ENCODE measurements at places on chromosomes 1 and 21. TPM values are rescaled to one million over a fixed set of nuclear protein-coding genes. Genes with fewer than 3 reads are reported as not detected.

DNA sequence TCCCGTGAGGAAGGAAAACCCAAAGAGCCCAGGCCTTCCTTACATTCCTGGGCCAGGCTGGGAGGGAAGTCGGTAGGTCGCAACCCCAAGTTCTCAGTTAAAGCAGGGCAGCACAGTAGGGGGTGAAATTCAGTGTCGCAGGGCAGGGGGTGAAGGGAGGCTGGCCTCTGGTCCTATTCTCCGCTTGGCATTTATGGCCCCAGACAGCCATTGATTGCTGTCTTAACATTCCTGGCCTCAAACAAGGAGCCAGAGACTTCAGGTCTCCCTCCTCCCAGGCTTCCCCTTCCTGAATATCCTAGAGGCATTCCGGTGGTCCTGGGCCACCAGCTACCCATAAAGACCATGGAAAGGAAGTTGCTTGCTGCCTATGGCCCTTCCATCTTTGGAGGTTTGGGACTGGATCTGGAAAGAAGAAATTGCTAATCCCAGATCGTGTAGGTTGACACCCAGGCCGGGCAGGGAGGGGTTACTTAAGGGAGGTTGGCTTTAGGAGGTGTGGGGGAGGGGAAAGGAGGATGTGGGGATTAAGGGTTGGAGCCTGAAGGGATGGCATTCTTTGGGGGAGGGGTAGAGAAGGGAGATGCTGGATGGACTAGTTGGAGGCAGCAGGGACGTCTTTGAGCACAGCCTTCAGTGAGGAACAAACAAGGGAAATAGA is 1.7 kb downstream of the LIN28A start:
- no peak for DNase-seq

DNA sequence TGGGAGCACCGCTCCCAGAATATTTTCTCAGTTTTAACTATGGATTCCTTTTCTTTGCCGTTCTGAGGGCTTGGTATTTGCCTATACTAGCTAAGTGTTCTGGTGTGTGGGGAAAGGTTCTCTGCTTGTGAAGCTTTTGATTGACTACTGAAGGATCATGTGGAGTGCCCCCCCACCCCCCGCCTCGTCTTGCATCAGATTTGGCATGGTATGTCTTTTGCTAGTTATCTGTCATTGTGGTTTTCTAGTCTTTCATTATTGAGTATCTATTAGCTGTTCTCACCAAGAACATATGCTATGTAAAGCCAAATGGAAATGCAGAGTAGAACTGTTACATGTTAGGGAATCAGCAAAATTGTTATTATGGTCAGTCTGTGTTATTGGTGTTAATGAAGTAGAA is 58.3 kb downstream of the MACF1 start:
- no peak for DNase-seq

TRPM2 gene
- total RNA-seq = 25.2 TPM

GRCh38 chr1:66266350-66266749 is 267.6 kb upstream of the SGIP1 start:
- no peak for DNase-seq

GRCh38 chr1:24557220-24557619 is 1.3 kb downstream of the NCMAP start:
- no peak for DNase-seq

LIN28A gene
- not detected for total RNA-seq

MAP3K21 gene
- 0.14 TPM for total RNA-seq

- DNase-seq = no peak
These were observed 68.6 kb upstream of the MCOLN3 start for GRCh38 chr1:85116856-85117255.

DNA sequence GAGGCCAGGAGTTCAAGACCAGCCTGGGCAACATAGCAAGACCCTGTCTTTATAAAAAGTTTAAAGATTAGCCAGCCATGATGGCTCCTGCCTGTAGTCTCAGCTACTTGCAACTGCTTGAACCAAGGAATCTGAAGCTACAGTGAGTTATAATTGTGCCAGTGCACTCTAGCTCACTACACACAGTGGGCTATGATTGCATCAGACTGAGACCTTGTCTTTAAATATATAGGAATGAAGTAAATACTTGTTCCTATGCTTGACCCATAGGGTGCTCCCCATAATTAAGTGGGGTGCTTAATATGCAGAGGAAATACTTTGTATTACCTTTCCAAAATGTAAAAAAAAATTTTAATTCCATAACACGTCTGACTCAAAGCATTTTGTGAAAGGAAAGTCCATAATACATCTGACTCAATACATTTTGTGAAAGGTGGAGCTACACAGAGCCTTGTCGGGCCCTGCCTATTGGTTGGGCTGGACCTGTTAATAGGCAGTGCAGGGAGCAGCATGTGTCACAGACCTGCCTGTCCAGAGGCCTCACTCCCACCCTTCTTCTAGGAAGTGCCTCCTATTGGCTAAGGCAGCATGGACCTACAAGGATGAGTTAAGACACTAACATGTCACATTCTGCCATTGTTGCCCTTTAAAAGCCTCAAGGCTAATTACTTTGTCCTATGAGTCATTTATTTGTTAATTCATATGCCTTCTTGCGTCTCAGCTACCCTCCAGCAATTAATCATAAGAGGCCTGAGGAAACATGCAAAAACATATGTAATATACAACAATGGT is 33.6 kb downstream of the CD58 start:
- no peak for DNase-seq

- DNase-seq = no peak
These were observed 7.5 kb upstream of the ZNF436 start for GRCh38 chr1:23376890-23377811.

NFIA gene
- 6.5 TPM for total RNA-seq

TSPAN2 gene
- total RNA-seq = 28.6 TPM

DNA sequence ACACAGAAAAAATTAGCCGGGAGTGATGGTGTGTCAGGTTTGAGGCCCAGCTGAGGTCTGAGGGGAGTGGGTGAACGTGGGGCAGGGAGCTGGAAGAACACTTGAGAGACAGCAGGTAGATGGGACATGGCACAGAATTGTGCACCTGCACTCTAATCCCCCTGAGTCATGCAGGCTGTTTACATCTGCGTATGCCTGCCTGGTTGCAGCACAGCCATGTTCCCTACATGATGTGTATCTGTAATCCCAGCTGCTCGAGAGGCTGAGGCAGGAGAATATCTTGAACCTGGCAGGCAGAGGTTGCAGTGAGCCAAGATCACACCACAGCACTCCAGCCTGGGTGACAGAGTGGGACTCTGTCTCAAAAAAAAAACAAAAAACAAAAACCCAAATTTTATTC is 44.8 kb downstream of the ATP5PO start:
- DNase-seq = no peak

DNA sequence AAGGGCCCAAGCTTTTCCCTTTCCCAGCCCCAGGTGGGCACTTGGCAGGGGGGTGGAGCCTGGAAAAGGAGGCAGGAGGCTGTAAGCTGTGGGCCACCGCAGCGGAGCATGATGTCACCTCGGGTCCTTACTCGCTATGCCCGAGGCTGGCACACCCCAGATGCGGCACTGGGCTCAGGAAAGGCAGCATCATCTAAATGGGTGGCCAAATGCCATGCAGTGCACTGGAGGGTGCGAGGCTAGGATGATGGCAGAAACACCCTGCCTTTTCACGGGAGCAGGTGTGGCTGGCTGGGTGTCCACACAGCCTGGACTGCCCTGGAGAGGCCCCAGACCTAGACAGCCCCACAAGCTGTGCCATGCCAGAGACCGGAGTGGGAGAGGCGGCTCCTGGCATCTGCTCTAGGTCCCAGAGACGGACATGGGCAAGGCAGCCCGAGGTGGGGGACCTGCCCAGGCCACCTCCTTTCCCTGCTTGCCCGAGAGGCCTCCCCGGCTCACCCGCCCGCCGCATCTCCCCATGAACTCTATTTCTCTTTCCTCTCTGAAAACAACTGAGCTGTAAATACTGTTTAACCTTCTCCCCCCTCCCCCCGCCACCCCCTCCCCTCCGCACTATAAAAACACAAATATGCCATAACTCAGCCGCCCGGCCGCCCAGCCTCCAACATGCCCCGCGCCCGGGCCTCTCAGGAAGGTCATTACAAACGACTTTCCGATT is 124.7 kb downstream of the CASZ1 start:
- DNase-seq = no peak

GRCh38 chr1:43979528-43980254 is 681 bp downstream of the B4GALT2 start:
- DNase-seq = no peak

AKR7A3 gene
- total RNA-seq = 1.1 TPM

GRCh38 chr1:159077120-159077961 is 775 bp upstream of the AIM2 start:
- peak; percentile 90 for DNase-seq

- peak; percentile 62 for DNase-seq
These were observed 41.7 kb downstream of the CD55 start for GRCh38 chr1:207362962-207363860.

DNA sequence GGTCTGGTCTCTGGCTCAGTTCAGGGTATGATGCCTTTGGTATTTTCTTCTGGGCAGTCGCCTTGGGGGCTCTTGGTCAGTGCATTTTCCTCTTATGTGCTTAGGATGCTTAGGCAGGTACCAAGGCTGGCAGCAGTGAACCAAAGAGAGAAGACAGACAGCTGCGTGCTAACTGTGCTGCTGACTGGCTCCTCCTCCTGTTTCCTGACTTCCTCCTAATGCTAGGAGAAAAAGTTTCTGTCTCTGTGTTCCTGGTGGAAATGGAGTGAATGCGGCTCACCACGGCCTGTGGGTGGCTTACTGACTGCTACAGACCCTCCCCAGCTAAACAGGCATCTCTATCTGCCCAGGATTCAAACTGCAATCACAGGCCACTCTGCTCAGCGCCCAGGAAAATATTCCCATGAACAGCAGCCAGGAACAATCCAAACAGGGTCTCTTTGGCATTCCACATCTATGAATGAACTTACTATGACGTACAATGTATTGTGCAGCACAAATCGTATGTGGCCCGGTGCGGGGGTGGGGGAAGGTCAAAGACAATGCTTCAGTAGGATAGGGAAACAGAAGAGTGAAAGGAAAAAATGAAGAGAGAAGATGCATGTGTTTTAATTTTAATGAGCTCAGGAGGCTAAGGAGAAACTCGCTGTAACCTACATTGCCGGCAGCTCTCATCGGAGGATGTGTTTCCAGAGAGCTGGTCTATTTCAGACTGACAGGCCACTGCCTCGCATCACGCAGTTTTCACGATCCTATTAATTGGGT is 2.8 kb downstream of the ABCG1 start:
- DNase-seq = no peak

DNA sequence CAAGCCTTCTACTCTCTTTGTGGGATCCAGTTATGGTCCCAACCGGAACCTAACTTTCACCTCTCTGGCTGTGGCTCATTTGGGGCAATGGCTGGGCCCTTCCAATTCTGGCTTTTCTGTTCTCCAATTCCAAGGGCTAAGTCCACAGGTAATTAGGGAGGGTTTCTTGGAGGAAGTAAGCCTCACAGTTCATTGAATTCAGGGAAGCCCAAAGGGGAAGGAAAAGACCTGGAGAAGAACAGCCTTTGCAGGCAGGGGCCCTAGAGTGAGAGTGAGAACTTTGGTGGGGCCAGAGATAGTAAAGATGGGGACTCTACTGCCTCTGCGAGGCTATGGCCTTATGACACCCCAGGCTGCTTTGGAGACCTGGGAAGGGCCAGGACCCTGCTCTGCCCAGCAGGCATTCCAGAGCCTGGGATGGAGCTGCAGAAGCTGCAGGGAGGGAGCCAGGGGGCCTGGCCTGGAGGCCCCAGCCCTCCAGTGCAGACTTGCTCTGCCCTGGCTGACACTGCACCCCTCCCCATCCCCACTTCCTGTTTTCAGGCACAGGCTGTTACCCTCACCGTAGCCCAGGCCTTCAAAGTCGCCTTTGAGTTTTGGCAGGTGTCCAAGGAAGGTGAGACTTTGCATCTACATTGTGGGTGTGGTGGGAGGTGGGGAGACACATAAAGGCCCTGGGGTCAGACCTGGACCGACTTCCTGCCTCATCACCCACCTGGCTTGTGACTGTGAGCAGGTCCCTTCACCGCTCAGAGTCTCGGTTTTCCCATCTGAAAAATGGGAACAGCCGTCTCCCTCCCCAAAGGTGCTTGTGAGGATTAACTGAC is 18.9 kb downstream of the LDLRAP1 start:
- DNase-seq = peak; percentile 95

GRCh38 chr1:228394571-228395394 is 11.9 kb downstream of the TRIM11 start:
- no peak for DNase-seq

DNA sequence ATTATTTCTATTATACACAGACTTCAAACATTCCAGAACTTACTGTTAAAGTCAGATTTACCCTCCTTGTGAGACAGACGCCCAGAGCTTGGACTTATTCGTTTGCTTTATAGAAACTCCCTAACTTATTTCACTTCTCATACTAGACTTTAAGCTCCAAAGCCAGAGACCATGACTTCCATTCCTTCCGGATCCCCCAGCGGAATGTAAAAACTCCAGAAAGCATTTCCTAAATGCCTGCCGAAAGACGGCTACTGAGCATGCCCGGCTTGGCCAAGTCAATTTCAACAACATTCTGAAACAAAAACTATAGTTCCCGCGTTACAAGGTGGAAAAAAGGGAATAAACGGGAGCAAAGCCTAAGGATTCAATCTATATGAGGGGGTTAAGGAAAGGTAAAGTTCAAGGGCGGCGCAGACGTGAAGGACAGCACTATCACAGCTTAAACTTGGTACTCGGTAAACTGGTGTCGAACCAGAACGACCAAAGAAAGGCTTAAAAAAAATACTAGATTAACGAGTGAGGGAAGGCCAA is 1.1 kb downstream of the USP48 start:
- peak; percentile 16 for DNase-seq

- no peak for DNase-seq
These were observed 21.3 kb downstream of the ACTL8 start for GRCh38 chr1:17776426-17776825.

DNA sequence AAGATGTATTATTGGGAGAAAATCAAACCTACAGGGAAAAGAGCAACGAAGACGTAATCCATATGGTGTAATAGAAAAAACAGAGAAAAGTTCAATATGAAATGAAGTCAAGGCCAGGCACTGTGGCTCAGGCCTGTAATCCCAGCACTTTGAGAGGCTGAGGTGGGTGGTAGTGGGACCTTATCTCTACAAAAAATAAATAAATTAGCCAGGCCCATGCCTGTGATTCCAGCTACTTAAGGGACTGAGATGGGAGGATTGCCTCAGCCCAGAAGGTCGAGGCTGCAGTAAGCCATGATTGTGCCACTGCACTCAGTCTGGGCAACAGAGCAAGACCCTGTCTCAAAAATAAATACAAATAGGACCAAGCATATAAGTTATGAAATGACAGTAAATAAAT is 11.4 kb downstream of the DESI2 start:
- no peak for DNase-seq

GRCh38 chr1:182404781-182405180 is 4.3 kb upstream of the TEDDM1 start:
- no peak for DNase-seq

GRCh38 chr1:13587256-13588030 is 3.8 kb downstream of the PDPN start:
- DNase-seq = no peak

GRCh38 chr1:77322061-77322900 is 40.5 kb downstream of the AK5 start:
- DNase-seq = no peak

GRCh38 chr1:199264283-199264682 is 625.4 kb downstream of the PTPRC start:
- DNase-seq = no peak

DNA sequence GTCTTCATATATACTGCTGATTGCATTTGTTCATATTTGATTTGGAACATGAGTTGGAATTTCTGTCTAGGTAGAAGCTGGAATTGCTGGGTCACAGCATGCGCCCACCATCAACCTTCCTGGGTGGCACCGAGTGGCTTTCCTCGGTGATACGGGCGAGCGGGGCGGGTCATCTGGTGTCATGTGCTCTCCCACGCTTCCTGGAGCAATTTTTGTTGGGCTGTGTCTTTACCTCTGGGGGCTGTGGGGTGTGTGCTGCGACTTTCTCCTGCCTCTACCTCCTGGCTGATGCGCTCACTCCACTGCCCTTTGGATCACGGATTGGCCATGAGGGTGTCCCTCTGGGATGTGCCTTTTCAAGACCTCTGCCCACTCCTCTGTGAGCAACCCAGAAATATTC is 108.7 kb upstream of the COL6A1 start:
- DNase-seq = no peak

All from natural killer cell (primary cell).